ENCODE measurements at places on chromosomes 7 and 10.

DNA sequence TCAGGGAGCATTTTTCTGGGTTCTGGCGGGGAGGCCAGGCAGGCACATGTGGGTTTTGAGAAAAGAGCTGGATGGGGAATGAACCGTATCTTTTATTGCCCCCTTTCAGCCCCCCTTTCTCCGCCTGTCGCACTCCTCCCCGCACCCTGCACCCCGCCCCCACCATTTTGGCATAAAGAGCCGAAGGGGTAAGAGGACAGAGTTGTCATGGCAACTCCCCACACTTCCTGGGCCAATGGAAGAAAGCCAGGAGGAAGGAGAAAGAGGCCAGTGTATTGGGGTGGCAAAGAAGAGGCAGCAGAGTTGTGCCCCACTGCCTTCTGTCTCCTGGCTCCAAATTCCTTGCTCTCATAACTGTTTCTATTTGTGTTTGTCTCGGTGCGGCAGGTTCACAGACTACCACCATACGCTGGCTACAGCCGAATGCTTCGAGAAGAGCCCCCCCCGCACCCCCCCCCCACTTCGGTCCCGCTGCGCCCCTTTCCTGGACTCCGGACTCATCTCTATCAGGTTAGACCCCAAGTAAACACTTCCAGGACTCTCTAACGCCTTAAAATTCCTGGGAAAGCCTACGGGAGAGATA is 3.4 kb downstream of the KCNIP2 start:
- no peak for DNase-seq

GRCh38 chr7:3267966-3268690 is 32.9 kb upstream of the SDK1 start:
- no peak for DNase-seq

DNA sequence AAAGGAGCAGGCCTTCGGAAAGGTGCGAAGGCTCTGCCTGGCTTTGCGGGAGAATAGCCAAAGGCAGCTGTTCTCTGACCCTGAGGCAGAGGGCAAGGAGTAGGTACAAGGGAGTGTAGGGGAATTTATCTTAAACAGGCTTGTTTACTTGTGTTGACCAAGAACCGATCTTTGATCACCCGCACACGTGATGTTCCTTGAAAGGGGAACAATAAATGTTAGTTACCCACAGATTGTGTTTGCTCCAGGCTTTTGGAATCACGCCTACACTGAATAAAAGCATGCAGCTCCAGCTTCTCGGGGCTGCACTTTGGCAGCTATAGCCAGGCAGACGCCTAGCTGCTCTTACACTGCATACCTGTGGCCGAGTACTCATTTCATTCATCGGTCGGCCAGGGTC is 420.8 kb downstream of the PHF14 start:
- DNase-seq = no peak

DNA sequence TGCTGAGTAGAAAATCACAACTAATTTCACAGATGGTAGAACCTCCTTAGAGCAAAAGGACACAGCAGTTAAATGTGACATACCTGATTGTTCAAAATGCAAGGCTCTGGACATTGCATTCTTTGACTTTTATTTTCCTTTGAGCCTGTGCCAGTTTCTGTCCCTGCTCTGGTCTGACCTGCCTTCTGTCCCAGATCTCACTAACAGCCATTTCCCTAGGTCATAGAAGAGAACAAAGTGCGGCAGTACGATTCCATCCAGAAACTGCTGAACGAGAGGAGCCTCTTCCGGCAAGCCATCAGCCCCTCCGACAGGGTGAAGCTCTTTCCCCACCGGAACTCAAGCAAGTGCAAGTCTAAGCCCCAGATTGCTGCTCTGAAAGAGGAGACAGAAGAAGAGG is 186.9 kb downstream of the CFTR start:
- no peak for DNase-seq

DNA sequence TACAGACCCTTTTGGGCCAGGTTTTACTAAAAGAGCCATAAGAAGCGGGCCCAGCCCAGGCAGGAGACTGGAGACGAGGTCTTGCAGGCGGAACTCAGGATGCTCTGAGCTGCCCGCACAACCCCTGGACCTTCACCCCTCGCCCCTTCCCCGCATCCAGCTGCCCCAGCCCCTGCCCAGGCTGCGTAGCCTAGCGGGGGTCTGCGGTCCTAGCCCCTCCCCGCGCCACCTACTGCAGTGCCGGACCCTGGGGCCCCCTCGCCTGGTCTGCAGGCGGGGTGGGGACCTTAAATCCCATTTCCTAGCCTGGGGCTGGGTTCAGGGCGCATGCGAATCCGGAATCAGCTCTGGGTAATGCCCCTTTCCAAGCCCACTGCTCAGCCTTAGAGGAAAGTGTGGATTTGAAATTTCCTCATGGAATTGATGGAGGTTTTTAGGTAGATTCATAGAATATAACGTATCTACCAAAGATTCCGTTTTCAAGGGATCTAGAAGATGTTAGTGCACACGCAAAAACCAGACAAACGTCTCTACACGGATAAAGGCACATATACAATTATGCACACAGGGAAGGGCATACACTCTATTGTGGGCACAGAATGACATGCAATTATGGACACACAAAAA is 546 bp upstream of the HOXA3 start:
- no peak for DNase-seq

DNA sequence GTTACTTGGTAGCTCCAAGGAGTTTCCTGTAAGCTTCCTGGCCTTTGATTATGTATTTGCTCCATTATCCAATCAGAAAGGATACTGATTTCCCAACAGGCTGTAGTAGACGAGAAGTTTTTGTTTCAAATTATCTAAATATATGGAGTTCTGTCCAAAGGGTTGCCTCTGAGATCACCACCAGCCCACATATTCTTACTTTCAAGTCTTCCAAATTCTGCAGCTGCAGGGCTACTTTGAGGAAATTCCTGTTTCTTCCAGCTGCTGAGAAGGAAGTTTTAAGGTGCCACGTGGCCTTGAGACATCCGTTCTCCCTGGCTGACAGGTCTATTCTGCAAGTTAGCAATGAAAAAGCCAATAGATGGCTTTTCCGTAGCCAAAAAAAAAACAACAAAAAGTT is 286.0 kb downstream of the TWIST1 start:
- DNase-seq = no peak

DNA sequence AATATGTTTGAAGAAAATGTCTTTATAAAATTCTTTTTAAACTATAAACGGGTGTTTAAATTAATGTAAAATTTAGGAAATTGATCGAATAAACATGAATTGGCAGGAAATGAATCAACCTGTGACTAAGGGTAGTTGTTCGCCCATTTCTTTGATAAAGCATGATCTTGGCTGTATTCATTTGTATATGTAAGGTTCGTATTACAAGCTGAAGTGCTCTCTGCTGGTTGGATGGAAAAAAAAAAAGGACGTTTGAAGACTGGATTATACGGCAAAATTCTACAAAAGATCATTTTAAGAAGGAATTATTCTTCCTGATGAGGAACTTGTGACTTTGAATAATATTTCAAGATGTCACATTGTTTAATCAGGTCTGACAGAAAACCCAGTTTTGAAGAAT is 185.4 kb upstream of the ANK3 start:
- DNase-seq = no peak

- DNase-seq = no peak
Measured at GRCh38 chr7:116298055-116298454, 87.7 kb downstream of the TES start.

GRCh38 chr10:14574885-14575284 is 199.8 kb downstream of the FAM107B start:
- DNase-seq = no peak

DNA sequence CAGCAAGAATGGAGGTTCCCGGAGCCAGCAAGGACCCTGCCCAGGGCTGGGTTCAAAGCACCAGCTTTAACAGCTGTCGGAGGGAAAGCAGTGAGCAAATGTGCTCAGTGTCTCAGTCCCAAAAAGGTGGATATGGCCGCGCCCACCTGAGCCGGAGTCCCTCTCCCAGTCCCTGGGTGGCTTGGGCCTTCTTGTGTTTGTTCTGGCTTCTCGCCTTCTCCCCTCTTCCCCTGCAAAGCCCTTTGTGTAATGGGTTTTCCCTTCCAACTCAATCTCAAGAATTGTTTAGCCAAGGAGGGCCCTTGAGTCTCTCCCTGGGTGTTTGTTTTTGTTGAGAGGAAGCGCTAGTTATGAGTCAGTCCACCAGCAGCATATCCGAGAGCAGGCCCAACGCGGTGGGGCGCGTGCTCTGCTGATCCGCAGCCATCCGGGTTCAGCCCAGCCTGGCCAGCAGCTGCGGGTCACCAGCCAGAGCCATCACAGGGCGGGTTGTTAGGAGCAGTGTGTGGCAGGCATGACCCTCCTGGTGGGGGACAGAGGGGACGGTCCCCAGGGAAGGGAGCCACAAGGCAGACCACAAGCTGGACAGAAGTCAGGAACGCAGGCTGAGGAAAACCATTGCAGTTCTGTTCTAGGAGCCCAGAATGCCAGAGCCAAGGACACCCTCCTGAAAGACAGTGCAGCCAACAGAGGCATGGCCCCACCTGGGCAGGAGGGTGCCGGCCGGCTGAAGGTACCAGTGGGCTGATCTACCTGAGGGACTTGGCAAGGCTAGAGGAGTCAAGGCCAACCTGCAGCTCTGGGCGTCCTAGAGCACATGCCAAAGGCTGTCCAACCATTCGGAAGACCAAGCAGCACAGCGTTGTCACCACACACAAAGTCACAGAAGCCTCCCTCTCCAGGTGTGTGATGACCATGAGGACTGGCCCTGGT is 21.3 kb downstream of the CALML3 start:
- no peak for DNase-seq

- DNase-seq = no peak
Measured at GRCh38 chr10:109219935-109220605, 703.2 kb downstream of the XPNPEP1 start.

- DNase-seq = no peak
Measured at GRCh38 chr10:48845512-48845911, 94.1 kb downstream of the LRRC18 start.

GRCh38 chr7:18174996-18175395 is 147.3 kb upstream of the PRPS1L1 start:
- DNase-seq = no peak

- DNase-seq = no peak
Measured at GRCh38 chr7:152035817-152036216, 10.3 kb downstream of the GALNT11 start.

GRCh38 chr7:143954135-143954534 is 509 bp upstream of the OR2F1 start:
- DNase-seq = no peak

DNA sequence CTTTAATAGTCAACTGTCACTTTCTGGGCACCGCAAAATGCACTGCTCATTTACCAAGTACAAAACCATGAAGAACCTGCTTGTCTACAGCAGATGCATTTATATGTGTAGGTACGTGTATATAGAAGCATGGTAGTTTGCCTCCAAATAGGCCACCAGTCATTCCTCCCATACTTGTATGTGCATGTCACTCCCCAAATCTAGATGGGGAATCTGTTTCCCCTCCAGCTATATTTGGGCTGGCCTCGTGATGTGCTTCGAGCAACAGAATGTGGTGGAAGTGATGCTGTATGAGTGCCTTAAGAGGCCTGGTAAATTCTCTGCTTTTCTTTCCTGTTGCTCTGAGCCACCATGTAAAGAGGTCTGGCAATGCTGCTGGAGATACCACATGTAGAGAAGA is 47.1 kb downstream of the PSMC2 start:
- no peak for DNase-seq

DNA sequence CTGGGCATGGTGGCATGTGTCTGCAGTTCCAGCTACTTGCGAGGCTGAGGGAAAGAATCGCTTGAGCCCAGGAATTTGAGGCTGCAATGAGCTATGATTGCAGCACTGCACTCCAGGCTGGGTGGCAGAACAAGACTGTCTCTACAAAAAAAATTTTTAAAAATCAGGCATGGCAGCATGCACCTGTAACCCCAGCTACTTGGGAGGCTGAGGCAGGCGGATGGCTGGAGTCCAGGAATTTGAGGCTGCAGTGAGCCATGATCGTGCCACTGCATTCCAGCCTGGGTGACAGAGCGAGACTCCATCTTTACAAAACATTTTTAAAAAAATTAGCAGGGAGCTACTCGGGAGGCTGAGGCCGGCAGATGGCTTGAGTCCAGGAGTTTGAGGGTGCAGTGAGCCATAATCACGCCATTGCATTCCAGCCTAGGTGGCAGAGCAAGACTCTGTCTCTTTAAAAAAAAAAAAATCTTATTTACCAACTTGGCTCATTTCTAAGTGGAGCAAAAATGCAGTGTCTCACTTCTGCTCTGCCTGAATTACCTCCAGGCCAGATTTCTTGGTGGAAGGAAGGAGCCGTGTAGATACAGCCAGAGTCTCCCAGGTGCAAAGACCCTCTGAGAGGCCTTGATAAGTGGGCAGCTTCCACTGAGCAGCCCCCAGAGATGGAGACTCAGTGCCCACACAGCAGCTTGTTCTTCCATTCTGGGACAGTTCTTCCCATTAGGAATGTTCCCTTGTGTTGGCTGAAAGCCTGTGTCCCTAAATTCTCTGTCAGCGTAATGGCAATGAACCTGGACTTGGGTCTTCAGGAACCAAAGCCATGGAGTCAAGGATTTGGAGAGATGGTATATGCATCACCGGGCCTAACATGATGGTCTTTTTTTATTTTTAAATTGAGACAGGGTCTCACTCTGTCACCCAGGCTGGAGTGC is 30.0 kb downstream of the GTF2IRD1 start:
- DNase-seq = no peak

- DNase-seq = no peak
Measured at GRCh38 chr7:77631820-77632219, 64.4 kb upstream of the RSBN1L start.

- DNase-seq = no peak
Measured at GRCh38 chr10:117997673-117998072, 49.1 kb downstream of the RAB11FIP2 start.

- DNase-seq = no peak
Measured at GRCh38 chr10:26430641-26431163, 7.4 kb upstream of the APBB1IP start.

GRCh38 chr7:116911801-116912200 is 41.5 kb upstream of the ST7 start:
- DNase-seq = no peak

DNA sequence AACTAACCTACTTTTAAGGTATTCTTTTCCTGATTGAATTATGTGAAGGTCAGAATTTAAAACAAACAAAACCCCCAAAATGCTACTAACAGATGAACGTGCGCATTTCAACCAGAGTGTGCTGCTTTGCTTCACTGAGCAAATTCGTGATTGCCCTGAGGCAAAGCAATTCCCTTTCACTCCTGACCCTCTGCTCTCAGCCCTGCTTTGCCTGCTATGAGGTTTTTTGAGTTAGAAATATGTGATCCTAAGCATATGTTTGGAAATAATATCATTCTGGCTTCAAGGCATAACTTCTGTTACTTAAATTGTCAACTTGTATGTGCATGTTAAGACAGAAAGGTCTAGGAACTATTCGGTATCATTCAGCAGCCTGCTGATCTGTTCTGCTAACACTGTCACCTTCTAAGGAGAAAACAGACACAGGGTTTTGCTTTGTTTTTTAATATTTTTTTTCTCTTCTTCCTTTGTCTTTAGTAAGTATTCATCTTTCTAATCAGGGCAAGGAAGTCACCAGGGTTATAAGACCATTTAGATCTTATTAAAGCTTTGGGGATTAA is 124.2 kb downstream of the GNAT3 start:
- DNase-seq = no peak

- no peak for DNase-seq
Measured at GRCh38 chr7:976901-977325, 1.6 kb upstream of the COX19 start.

All from stimulated activated CD8-positive, alpha-beta memory T cell treated with anti-CD3 and anti-CD28 coated beads, Interleukin-2, amount 100 ng/mL, for 1 hour (primary cell).